Left lung (tissue), 14 donors: ENCODE measurements at places on chromosomes 3 and 15. TPM values are rescaled to one million over a fixed set of nuclear protein-coding genes. Genes with fewer than 3 reads are reported as not detected.

NLGN1 gene
- 4.3 TPM for total RNA-seq

HDGFL3 gene
- total RNA-seq = 33.5 TPM

- H3K27ac ChIP-seq = peak overlapping the region; percentile 57
- DNase-seq = peak; percentile 47
- H3K4me3 ChIP-seq = peak overlapping the region; percentile 4
- no peaks in the 10 kb centered on the region for H3K4me1 ChIP-seq
Observed at GRCh38 chr3:28915741-28916500, 364.9 kb upstream of the RBMS3 start.

RBPMS2 gene
- total RNA-seq = 3.7 TPM

DNA sequence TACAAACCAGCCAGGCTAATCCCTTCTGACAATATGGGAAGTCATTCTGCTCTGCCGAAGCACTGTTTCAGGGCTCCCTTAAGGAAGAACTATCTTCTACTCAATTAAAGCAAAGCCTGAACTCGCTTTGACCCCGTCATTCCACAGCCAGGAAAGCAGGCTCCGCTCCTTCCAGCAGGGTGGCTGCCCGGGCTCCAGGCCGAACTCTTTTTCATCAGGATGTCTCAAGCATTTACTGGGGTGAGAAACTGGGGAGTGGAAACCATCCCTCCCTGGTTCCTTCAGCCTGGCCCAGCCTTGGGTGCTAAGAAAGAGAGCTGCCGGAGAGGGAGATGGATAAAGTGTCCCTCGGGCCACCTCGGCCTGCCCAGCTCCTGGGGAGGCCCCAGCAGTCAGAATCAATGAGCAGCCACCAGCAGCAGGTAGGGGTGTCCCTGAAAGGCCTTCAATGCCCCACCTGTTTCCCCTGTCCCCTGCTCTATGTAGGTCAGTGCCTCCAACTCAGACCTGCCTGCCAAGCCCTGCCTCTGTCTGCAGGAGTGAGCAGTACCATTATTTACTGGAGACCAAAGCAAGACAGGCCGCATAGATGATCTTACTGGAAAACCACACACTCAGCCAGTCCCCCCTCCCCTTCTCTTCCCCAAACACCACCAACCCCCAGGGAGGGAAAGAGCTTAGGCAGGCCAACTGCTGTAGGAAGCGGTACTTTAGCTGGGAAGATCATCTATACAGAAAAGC lies 225.6 kb upstream of the TLE3 start:
- no peaks in the 10 kb centered on the region for H3K27me3 ChIP-seq
- H3K4me1 ChIP-seq = peaks cover 35% of the 10 kb centered on the region
- no peak for DNase-seq
- H3K4me3 ChIP-seq = no peak overlapping the region
- H3K36me3 ChIP-seq = no peaks in the 10 kb centered on the region

DNA sequence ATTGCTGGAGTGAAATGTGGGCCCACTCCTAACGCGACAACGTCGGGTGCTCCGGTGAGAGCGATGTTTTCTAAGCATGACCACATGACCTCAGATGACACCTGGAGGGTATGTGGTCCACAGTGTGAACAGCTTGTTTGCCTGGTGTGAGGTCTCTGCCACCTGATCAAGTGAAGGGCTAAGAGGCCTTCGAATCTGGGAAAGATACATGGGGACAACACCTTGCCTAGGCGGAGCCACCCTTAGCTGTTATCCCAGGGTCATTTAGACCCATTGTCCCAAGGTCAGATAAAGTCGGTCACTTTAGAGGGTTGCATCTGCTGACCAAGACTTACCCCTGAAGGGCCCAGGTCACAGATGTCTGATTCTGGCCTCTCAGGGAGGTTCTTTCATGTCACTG lies 34.9 kb upstream of the ALDH1A3 start:
- no peak overlapping the region for H3K4me3 ChIP-seq
- no peaks in the 10 kb centered on the region for H3K36me3 ChIP-seq
- H3K27me3 ChIP-seq = peaks cover 22% of the 10 kb centered on the region
- DNase-seq = no peak
- no peaks in the 10 kb centered on the region for H3K4me1 ChIP-seq
- no peak overlapping the region for H3K27ac ChIP-seq

CA12 gene
- 20.5 TPM for total RNA-seq

- H3K27me3 ChIP-seq = no peaks in the 10 kb centered on the region
- no peak overlapping the region for H3K4me3 ChIP-seq
- H3K27ac ChIP-seq = no peak overlapping the region
- no peaks in the 10 kb centered on the region for H3K36me3 ChIP-seq
Observed at GRCh38 chr3:177055605-177056571, 141.4 kb downstream of the TBL1XR1 start.

GRCh38 chr3:123997543-123997942 lies 5.6 kb upstream of the ROPN1 start:
- peaks cover 17% of the 10 kb centered on the region for H3K27me3 ChIP-seq
- no peak for DNase-seq
- H3K4me3 ChIP-seq = no peak overlapping the region
- no peaks in the 10 kb centered on the region for H3K36me3 ChIP-seq
- H3K27ac ChIP-seq = no peak overlapping the region

GRCh38 chr3:123198372-123198771 lies 3.4 kb upstream of the SEC22A start:
- no peak for DNase-seq
- H3K4me3 ChIP-seq = no peak overlapping the region
- no peaks in the 10 kb centered on the region for H3K27me3 ChIP-seq
- H3K27ac ChIP-seq = no peak overlapping the region
- H3K4me1 ChIP-seq = peaks cover 10% of the 10 kb centered on the region

DNA sequence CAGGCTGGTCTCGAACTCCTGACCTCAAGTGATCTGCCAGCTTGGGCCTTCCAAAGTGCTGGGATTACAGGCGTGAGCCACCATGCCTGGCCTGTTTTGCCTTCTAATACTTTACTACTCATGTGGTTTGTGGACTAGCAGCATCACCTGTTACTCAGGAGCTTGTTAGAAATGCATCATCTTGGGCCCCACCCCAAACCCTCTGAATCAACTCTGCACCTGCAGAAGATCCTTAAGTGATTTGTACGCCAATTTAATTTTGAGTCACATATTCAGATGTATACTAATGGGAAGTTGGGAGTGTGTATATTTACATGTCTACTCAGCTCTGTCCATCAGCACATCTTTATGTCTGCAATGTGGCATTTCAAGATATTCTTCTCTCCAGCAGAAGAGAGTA lies 6.1 kb downstream of the TBC1D21 start:
- no peak overlapping the region for H3K4me3 ChIP-seq
- DNase-seq = no peak
- H3K36me3 ChIP-seq = no peaks in the 10 kb centered on the region

DNA sequence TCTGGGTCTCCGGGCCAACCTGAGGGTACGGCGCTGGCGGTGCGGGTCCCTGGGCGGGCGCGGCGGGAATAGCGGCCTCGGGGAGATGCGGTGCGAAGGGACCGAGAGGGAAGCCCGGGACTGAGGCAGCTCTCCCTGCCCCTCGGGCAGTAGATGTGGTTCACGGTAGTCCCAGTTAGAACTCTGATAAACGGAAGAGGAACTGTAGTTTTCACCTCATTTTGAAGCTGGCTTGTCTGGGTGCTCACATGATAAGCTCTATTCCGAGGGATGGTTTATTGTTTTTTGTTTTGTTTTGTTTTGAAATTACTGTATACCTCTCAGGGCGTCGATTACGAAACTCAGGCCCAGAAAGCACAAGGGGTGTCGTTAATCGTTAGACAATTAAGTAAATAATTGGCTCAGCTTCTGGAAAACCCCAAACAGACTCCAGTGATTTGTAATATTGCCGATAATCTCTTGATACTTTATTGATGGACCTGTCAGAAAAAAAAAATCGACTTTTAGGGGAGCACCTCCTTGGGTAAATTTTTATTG lies 413 bp downstream of the NUSAP1 start:
- peak overlapping the region; percentile 80 for H3K4me3 ChIP-seq
- DNase-seq = no peak
- no peaks in the 10 kb centered on the region for H3K27me3 ChIP-seq
- H3K4me1 ChIP-seq = peaks cover 23% of the 10 kb centered on the region
- H3K27ac ChIP-seq = peak overlapping the region; percentile 77

DNA sequence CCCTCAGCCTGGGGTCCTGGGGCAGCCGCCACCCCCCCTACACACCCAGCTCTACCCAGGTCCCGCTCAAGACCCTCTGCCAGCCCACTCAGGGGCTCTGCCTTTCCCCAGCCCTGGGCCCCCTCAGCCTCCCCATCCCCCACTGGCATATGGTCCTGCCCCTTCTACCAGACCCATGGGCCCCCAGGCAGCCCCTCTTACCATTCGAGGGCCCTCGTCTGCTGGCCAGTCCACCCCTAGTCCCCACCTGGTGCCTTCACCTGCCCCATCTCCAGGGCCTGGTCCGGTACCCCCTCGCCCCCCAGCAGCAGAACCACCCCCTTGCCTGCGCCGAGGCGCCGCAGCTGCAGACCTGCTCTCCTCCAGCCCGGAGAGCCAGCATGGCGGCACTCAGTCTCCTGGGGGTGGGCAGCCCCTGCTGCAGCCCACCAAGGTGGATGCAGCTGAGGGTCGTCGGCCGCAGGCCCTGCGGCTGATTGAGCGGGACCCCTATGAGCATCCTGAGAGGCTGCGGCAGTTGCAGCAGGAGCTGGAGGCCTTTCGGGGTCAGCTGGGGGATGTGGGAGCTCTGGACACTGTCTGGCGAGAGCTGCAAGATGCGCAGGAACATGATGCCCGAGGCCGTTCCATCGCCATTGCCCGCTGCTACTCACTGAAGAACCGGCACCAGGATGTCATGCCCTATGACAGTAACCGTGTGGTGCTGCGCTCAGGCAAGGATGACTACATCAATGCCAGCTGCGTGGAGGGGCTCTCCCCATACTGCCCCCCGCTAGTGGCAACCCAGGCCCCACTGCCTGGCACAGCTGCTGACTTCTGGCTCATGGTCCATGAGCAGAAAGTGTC lies 30.2 kb downstream of the PTPN23 start:
- DNase-seq = no peak
- H3K36me3 ChIP-seq = peaks cover 100% of the 10 kb centered on the region
- H3K4me1 ChIP-seq = peaks cover 7% of the 10 kb centered on the region
- H3K4me3 ChIP-seq = no peak overlapping the region
- no peaks in the 10 kb centered on the region for H3K27me3 ChIP-seq

ITIH3 gene
- 1.5 TPM for total RNA-seq

DNA sequence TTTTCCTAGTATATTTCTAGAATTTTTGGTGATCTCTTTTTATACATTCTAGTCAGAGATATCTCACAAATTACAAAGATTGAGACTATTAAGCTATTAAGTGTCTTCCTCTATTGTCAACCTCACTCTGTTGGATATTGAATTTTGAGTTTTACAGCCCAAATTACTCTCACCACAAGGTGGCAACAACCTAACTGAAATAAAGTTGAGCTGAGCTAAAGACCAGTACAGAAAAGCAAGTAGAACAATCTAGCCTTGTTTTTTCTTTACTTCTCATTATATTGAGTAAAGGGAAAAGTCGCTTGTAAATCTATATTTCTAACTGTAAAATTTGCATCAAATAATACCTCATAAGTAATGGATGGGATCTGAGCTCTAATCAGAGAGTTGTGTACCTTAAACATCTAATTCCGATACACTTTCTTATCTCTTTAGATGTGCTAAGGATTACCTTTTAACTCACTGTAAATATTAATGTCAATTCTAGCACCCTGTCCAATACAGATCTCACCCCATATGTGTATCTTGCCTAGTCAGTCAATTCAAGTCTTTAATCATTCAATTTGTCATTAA lies 13.6 kb upstream of the COMMD2 start:
- H3K4me3 ChIP-seq = no peak overlapping the region
- H3K27ac ChIP-seq = no peak overlapping the region
- H3K27me3 ChIP-seq = no peaks in the 10 kb centered on the region
- no peaks in the 10 kb centered on the region for H3K36me3 ChIP-seq
- H3K4me1 ChIP-seq = no peaks in the 10 kb centered on the region

TNIK gene
- 41.3 TPM for total RNA-seq

FOXB1 gene
- total RNA-seq = not detected
